ENCODE measurements at places on chromosomes 1 and 21.

GRCh38 chr1:198007687-198008607, 90.8 kb downstream of the LHX9 start:
- DNase-seq: no peak

DNA sequence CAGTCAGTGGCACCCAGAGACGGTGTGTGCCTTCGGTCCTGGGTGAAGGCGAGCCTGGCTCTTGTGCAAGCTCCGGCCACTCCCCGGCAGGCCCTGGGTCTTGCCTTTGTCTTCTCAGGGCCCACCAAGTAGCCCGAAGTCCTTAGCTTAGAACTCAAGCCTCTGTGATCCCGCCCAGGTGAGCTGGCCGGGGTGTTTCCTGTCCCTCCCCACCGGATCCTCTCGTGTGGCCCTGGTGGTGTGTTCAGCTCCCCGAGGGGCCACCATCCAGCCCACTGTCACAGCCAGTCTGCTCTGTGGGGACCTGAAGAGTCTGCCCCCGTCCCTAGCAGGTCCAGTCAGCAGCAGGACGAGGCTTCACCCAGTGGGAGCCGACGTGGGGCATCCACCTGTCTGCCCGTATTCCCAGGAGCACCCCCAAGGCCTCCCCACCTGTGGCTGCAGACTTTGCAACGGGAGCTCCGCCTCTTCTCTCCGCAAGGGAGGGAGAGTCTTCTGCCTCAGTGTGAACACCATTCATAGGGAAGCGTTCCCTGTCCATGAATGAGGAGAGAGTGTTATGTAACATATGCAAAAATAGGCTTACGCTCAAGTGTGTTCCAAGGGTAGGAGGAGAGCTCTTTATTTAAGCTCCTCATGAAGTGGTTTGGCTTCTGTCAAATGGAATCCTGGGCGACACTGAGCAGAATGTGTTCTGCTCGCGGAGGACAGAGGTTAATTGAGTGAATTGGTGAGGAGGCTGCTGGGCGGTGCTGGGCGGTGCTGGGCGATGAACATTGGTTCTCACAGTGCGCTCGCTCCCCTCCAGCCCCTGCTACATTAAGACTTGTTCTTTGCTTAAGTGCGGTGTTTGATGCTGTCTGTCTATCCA, 108.9 kb downstream of the CRYAA start:
- DNase-seq: no peak

DNA sequence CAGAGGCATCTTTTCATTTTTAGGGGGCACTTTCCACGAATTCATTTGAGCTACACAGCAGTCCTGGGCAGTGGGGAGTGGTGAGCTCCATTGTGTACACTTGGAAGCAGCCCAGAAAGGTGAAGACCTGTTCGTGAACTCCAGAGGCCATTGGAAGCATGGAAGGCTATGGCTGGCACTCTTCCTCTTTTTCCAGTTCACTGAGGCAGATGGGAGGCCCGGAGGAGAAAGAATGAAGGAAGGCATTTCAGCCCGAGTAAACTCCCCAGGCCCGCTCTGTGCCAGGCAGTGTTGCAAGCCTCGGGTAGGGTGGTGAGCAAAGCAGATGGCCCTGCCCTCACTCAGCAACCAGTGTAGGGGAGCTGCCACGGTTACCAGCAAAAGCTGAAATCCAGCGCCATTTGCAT, 673 bp upstream of the DHCR24 start:
- no peak for DNase-seq

- DNase-seq: no peak
Measured at GRCh38 chr1:117321680-117322609, 45.3 kb upstream of the MAN1A2 start.

GRCh38 chr1:8572106-8572505, 245.3 kb downstream of the RERE start:
- DNase-seq: no peak

DNA sequence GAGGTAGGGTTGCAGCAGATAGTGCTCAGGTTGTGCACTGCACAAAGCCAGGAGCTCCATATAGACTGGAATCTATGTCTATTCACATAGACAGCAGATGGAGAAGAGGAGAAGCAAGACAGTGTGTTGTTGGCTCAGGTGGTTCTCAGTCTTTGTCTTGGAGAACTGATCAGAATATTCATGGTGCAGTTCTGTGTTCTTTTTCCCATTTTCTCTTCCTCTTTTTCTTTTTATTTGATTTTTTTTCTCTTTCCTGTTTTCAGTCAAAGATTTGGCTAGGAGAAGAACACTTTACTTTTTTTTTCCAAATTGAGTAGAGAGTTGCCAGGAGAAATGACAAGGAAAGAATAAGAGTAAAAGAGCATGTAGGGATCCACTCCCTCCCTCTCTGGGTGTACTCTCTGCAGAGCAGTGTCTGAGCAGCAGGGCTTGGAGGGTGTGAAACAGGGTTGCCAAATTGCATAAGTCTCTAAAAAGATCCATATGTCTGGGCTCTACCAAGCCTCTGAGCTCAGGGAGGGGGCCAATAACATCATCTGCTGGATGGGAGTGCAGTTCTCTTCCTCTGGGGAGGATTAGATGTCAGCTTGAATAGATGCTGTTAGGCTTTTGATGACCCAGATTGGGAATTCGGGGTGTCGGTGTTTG, 8.7 kb upstream of the CD34 start:
- no peak for DNase-seq

- DNase-seq: no peak
Measured at GRCh38 chr1:109818271-109818987, 54.7 kb upstream of the EPS8L3 start.

DNA sequence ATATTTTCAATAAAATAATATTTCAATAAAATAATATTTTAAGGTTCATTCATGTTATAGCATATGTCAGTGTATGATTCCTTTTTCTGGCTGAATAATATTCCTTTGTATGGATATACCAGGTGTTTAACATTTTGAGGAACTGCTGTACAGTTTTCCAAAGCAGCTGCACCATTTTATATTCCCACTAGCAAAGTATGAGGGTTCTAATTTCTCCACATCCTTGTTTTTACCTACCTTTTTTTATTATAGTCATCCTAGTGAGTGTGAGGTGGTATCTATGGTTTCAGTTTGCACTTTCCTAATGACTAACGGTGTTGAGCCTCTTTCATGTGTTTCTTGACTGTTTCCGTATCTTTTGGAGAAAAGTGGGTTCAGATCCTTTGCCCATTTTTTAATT, 5.2 kb downstream of the DEGS1 start:
- DNase-seq: no peak
